Tongue (tissue), 3 donors: ENCODE measurements at places on chromosomes 11 and 22. TPM values are rescaled to one million over a fixed set of nuclear protein-coding genes. Genes with fewer than 3 reads are reported as not detected.

The TBX10 gene
- not detected for total RNA-seq

The SCGB1C1 gene
- total RNA-seq: not detected

The ANO1 gene
- 36.7 TPM for total RNA-seq

The GLB1L3 gene
- not detected for total RNA-seq

The EPS8L2 gene
- total RNA-seq: 88.3 TPM

The SHANK3 gene
- 10.1 TPM for total RNA-seq
